ENCODE measurements at places on chromosomes 6 and 20. TPM values are rescaled to one million over a fixed set of nuclear protein-coding genes. Genes with fewer than 3 reads are reported as not detected.

DNA sequence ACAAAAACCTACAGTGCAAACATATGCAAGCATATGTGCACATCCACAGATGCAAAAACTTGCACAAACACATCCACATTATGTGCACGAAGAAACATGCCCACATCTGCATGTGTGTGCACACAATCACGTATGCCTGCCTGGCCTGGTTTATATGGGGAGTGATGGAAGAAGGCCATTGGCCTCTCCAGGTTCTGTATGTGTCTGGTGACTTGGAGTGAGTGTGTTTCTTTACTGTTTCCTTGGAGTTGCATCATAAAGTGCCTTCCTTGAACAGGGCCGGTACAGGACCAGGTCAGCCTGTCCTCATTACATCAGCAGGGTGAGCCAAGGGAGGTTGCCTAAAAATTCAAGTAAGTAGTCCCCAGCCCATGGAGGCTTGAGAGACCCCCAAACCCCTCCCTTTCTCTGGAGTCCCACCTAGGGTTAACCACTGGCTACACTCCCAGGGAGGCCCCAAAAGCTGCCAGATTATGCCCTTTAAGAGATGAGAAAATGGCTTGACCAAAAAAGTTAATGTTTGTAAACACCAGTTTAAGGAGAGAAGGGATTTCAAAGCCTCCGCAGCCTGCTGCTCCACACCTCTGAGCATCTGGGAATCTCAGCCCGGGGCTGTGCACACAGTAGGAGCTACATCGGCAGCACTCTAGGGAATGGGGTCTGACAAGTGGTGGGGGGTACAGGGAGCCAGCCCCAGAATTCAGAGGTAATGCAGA lies 140.8 kb downstream of the VEGFA start:
- DNase-seq, result peak; percentile 86

GRCh38 chr6:37155394-37156312 lies 14.3 kb upstream of the PIM1 start:
- DNase-seq, result no peak

GRCh38 chr6:143449082-143449713 lies 1.3 kb downstream of the ADAT2 start:
- no peak for DNase-seq

- DNase-seq, result no peak
Measured at GRCh38 chr6:158674342-158675131, 24.7 kb downstream of the SYTL3 start.

GRCh38 chr6:41367700-41368099 lies 32.3 kb downstream of the NCR2 start:
- peak; percentile 48 for DNase-seq

DNA sequence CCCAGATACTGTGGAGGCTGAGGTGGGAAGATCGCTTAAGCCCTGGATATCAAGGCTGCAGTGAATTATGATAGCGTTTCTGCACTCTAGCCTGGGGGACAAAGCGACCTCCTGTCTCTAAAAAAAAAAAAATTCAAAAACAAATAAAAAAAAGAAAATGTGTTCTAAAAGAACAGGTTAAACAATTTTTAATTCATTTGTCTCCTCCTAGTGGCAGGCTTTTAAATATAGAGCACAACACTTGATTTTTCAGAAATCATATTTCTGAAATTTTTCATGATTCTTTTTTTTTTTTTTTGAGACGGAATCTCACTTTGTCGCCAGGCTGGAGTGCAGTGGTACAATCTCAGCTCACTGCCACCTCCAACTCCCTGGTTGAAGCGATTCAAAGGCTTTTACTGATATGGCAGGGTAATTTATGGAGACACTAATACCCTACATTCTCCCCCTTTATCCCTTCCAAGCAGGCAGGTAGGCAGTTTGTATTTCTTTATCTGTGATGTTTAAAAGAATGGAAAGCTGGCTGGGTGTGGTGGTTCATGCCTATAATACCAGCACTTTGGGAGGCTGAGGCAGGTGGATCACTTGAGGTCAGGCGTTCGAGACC lies 8.7 kb upstream of the GTF3C6 start:
- peak; percentile 54 for DNase-seq

- DNase-seq, result no peak
Measured at GRCh38 chr20:33507461-33507860, 17.6 kb downstream of the CBFA2T2 start.

DNA sequence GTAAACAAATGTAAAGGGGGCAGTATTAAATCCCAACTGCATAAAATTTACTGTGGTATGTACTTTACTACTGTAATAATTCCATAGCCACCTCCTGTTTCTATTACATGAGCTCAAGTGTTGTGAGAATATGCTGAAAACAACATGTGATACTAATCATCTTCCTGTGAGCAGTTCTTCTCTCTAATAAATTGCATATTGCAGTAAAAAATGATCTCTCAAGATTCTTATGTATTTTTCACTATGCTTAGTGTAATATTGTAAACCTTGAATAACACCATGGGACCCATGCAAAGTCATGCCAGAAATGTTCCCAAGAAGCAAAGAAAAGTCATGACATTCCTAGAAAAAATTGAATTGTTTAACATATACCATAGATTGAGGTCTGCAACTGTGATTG lies 133.0 kb upstream of the ATXN1 start:
- DNase-seq, result no peak

GRCh38 chr6:39280247-39280731 lies 33.9 kb downstream of the KCNK17 start:
- no peak for DNase-seq

- DNase-seq, result peak; percentile 20
Measured at GRCh38 chr20:16864069-16864468, 115.9 kb downstream of the OTOR start.

DNA sequence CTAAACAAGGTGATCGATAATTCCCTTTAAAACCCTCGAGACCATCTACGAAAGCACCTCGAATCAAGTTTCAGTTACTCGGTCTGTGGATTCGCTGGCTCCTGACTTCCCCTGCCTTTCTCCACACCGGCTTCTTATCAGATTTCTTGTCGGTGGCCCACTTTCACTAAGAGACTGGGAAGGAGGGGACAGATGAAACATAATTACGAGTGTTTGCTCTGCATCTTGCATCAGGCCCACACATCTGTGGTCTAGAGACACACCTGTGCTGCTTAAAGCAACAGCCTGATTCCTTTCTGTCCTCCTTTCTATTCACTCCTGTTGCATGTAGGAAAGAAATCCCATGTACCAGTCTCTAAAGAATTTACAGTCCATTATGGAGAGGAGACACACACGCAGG lies 37.7 kb downstream of the INSM1 start:
- no peak for DNase-seq

- peak; percentile 80 for DNase-seq
Measured at GRCh38 chr6:87705070-87705691, 3.1 kb upstream of the AKIRIN2 start.

DNA sequence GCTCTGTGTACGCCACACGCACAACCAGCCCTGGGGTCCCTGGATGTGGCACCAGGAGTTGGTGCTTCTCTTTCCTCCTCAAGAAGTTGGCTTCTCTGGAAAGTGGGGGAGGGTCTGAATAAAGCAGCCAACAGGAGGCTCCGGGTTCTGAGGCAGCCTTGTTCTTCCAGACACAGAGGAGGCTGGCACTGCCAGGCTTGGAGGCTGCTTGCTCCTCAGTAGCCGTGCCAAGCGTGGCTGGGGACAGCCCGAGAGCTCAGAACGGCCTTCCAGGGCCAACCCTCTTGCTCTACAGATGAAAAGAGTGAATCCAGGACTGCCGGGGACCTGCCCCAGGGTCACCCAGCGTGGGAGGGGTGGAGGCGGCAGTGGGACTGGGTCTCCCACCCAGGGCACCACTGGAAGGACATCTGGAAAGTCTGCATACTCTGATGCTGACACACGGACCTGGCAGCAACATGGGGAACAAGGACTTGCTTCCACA lies 70.4 kb downstream of the SLC22A23 start:
- DNase-seq, result no peak

DNA sequence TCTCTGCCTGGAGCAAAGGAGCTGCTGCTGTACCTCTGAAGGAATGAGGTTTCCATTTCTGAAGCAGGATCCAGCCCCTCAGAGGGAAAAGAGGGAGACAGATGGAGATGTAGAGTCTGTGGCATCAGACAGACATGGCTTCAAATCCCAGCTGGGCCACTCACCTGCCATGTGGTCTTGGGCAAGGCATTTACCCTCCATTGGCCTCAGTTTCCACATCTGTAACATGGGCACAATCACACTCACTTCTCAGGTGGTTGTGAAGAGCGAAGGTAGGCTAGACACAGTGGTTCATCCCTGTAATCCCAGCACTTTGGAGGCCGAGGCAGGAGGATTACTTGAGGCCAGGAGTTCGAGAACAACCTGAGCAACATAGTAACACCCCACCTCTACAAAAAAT lies 32.4 kb upstream of the CCDC167 start:
- DNase-seq, result no peak

DNA sequence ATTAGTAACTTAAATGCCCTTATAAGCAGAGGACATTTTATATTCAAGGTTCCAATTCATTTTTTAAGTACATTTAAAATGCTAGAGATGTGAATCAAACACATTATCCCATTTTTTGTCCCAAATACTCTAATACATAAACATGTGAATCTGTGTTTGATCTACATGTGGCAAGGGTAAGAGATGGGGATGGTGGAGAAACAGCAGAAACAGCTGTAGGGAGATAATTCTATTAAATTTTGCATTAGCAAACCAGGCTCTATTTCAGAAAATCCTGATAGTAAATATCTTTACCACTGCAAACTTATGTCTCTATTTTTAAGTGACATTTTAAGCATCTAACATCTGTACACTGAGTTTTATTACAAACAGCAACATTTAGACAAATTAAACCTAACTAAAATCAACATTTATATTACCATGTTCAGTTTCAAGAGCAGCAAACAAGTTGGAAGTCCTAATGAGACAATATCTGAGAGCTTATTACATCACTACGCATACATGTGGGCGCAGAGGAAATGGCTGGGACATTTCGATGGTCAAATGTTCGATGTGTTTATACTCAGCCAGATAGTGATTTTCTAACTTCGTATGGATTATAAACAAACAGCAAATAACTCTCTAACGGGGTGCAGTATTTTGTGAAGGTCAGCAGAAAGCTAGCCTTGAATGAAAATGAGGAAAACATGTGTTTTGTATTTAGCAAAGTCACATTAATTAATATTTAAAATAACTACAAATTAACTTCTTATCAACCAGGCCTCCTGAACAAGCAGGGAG lies 165.1 kb downstream of the GJA1 start:
- DNase-seq, result peak; percentile 62

IL20RA gene
- not detected for total RNA-seq

TTK gene
- 21.5 TPM for total RNA-seq

GPR63 gene
- total RNA-seq, result 0.36 TPM

SASH1 gene
- total RNA-seq, result 16.5 TPM

ULBP3 gene
- total RNA-seq, result 43.0 TPM

BPIFB2 gene
- not detected for total RNA-seq

GRM4 gene
- total RNA-seq, result not detected
